ENCODE measurements at places on chromosomes 2 and 18. TPM values are rescaled to one million over a fixed set of nuclear protein-coding genes. Genes with fewer than 3 reads are reported as not detected.
A peak's percentile ranks its signal among the peaks of the same experiment; 100 is the strongest.

PLCL1 gene
- total RNA-seq, result not detected

POTEJ gene
- total RNA-seq, result not detected

UGT1A10 gene
- not detected for total RNA-seq

CTAGE1 gene
- not detected for total RNA-seq

KRTCAP3 gene
- 10.0 TPM for total RNA-seq

AGPS gene
- total RNA-seq, result 38.7 TPM

GRCh38 chr18:54335638-54336173 lies 22.0 kb downstream of the STARD6 start:
- DNase-seq, result no peak

DNA sequence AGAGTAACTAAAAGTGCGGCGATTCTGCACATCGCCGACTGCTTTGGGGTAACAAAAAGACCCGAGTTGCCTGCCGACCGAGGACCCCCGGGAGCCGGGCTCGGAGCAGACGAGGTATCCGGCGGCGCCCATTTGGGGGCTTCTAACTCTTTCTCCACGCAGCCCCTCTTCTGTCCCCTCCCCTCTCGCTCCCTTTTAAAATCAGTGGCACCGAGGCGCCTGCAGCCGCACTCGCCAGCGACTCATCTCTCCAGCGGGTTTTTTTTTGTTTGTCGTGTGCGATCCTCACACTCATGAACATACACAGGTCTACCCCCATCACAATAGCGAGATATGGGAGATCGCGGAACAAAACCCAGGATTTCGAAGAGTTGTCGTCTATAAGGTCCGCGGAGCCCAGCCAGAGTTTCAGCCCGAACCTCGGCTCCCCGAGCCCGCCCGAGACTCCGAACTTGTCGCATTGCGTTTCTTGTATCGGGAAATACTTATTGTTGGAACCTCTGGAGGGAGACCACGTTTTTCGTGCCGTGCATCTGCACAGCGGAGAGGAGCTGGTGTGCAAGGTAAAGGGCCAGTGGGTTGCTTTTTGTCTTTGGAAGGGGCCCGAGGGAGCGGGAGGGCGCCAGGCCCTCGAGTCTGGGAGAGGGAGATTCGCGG lies 1.4 kb downstream of the TRIB2 start:
- no peak for DNase-seq

GRCh38 chr2:60549238-60549927 lies 4.1 kb downstream of the BCL11A start:
- no peak for DNase-seq

DNA sequence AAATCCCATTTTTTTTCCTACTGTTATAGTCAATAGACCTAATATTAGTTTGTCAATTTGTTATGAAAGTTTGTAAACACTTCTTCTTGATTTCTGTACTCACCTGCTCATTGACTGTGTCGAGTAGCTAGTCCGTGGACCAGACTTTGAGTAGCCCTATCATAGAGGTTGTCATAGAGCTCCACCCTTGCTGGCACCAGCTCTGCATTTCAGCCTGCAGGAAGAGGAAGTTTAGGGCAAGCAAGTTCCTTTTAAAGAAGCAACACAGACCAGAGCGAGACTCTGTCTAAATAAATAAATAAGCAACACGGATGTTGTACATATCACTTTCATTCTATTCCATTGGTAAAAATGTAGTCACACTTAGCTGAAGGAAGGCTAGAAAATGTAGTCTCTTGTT lies 74.0 kb downstream of the MCFD2 start:
- DNase-seq, result no peak

DNA sequence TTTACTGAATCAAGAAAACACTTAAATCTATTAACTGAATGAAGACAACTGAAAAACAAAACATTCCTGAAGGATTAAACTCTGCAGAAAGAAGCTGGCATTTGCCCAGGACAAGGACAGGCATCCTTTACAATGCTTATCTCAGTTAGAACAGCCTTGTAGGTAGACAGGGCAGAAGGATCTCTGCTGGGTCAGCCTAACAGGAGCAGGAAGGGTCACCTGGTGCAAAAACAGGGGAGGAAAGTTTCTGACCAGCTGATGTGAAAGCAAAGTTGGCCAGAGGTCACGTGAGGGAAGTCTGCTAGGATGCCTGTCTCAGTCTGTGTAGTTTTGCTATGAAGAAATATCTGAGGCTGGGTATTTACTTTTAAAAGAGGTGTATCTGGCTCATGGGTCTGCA lies 348.6 kb downstream of the ANAPC1 start:
- DNase-seq, result peak; percentile 38

DNA sequence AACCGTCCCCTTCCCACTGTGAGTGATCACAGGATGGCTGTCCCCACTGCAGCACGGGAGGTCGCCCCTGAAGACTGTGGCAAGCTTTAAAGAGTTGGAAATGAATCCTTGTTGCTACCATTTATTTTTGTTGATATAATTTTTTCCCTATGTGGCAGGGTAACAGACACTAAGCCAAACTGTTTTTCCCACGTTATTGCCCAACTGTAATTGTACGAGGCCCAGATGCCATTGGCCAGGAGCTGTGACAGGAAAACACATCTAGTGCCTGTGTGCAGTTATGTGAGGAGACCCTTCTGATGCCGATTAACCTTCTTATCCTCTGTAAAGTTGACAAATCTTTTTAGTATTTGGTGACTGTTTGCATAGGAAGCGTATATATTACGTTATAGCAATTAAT lies 44.2 kb downstream of the MRPS9 start:
- DNase-seq, result no peak

DNA sequence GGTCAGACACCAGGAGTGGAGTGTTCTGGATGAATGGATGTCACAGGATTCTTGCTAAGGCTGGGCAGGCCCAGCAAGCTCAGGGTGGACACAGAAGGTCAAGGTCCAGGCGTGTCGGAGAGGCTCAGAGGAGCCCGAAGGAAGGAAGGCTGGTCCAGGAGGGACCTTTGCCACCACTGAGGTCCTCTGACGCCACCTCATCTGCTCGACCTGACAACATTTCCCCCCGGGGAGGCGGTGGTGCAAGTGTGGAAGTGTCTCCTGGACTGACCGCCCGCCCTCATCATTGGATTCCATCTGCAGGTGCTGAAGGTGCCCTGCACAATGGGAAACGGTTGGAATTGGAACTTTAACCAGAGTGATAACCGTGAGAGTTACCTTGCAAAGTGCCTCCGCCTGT lies 124.6 kb downstream of the RTP5 start:
- no peak for DNase-seq

DNA sequence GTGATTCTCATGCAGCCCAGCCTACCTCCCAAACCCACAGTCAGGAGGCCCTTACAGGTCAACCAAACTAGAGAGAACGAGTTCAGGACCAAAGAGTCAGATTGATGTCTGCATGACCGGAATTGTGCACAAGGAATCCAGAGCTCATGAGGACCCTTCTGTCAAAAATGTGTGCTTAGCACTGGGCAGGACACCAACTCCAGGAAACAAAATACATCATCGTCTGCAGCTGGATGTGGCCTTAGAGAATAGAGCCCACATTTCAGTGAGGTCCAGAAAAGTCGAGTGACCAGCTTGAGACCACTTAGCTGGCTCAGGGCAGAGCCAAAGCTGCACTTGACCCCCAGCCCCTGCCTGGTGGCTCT lies 3.2 kb downstream of the TNS1 start:
- DNase-seq, result no peak

DNA sequence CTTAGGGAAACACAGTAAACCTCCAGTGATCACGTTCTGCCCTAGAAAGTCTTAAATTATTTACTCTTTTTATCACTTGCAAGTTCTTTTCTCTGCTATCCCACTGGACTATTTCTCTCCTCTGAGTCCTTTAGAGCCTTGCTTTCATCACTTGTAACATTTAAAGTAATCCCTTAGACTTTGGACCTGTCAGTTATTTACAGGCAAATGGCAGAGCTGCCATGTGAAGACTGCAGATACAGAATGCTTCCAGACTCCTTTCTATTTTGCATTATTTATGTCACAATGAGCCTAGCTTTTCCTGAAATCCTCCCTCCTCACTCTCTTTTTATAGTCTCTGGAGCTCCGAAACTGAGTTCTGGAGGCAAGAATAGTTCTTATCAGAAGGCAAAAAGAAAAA lies 325.6 kb upstream of the TRIB2 start:
- no peak for DNase-seq
